ENCODE measurements at places on chromosomes 7 and 10. TPM values are rescaled to one million over a fixed set of nuclear protein-coding genes. Genes with fewer than 3 reads are reported as not detected.

DNA sequence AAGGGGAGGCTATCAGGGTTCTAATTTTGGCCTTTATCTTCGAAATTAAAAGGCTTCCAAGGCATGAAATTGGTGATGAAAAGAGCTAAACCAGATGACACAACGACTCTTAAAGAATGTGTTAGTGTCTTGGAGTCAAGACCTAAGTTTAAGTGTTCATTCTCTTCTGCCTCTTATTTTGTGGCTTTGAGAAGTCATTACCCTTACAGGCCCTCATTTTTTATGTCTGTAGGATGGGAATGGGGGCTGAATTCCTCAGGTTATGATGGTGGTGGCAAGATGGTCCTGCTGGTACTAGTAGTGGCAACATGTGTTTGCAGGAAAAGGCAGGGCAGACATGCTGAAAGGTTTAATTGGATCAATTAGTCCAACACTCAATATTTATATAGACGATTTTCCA is 15.4 kb downstream of the TAS2R60 start:
- DNase-seq, result no peak

DNA sequence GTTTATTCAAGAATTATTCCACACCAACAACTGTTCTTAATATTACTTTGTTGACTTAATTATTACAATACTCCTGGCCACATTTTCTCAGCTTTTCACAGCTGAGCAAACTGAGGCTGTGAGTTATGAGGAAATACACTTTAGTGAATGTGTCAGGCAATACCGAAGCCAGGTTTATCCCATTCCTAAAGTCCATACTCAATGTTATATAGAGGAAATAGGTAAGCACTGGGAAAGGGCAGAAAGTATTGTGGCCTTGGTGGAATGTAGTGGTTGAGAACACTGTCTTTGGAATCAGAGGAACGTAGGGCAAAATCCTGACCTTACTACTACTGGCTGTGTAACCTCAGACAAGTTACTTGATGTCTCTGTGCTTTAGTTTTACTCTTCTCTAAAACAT is 110.8 kb downstream of the CD36 start:
- no peak for DNase-seq

- no peak for DNase-seq
Measured at GRCh38 chr10:113665806-113666354, 2.0 kb upstream of the NRAP start.

GRCh38 chr7:141652691-141653090 is 49.3 kb downstream of the DENND11 start:
- DNase-seq, result no peak

- no peak for DNase-seq
Measured at GRCh38 chr7:80940539-80941207, 21.8 kb upstream of the SEMA3C start.

GRCh38 chr10:14365266-14365665 is 34.5 kb upstream of the FRMD4A start:
- no peak for DNase-seq

DNA sequence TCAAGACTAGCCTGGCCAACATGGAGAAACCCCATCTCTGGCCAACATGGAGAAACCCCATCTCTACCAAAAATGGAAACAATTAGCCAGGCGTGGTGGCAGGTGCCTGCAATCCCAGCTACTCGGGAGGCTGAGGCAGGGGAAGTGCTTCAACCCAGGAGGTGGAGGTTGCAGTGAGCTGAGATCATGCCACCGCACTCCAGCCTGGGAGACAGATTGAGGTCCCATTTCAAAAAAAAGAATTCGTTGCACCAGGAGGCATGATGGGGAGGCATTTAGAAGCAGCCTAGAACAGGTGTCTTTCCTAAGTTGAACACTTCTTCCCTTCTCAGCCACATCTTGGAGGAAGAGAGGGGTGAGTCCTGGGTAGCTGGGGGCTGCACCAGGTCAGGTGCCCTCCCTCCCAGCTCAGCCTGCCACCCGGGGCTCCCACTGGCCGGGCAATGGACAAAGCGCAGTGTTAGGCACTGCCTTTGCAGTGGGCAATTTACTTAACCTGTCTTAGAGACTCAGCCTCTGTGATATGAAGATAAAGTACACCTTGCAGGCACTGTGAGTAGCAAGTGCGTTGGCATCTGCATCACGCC is 726.8 kb downstream of the PARD3 start:
- no peak for DNase-seq

Gene TCF7L2
- total RNA-seq, result 60.1 TPM

Gene SLC12A9
- total RNA-seq, result 21.7 TPM

Gene SORCS3
- not detected for total RNA-seq

Gene ITPRID1
- not detected for total RNA-seq
